Prostate gland (tissue), 2 donors: ENCODE measurements at places on chromosomes 12 and 14.
A peak's percentile ranks its signal among the peaks of the same experiment; 100 is the strongest.

GRCh38 chr12:110015132-110015531, 15.9 kb downstream of the ANKRD13A start:
- DNase-seq = no peak
- no peak overlapping the region for H3K27ac ChIP-seq
- H3K4me3 ChIP-seq = no peak overlapping the region
- H3K27me3 ChIP-seq = no peaks in the 10 kb centered on the region

- no peaks in the 10 kb centered on the region for H3K4me1 ChIP-seq
- no peak overlapping the region for H3K27ac ChIP-seq
- H3K4me3 ChIP-seq = no peak overlapping the region
- H3K27me3 ChIP-seq = peaks cover 8% of the 10 kb centered on the region
Observed at GRCh38 chr12:113512568-113512967, 40.9 kb upstream of the LHX5 start.

GRCh38 chr12:118377021-118377883, 897 bp downstream of the SUDS3 start:
- H3K36me3 ChIP-seq = no peaks in the 10 kb centered on the region
- H3K4me1 ChIP-seq = no peaks in the 10 kb centered on the region
- H3K4me3 ChIP-seq = peak overlapping the region; percentile 100
- DNase-seq = no peak
- no peaks in the 10 kb centered on the region for H3K27me3 ChIP-seq
- H3K27ac ChIP-seq = peak overlapping the region; percentile 95

DNA sequence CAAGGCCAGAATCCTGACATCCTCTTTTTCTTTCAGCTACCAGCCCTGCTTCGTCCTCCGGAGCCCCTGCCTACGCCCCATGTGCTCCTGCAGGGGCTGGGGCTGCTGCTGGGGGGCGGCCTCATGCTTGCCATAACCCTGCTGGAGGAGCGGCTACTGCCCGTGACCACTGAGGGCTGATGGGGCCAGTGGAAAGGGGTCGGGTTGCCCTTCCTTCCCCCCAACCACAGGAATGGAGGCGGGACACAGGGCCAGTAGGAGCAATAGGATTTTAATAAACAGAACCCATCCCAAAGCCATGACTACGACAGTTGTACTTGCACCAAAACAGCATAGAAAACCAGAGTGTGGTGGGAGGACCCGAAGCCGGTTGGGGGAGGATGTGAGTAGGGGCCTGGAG, 7.7 kb downstream of the SLC39A5 start:
- DNase-seq = no peak
- H3K36me3 ChIP-seq = peaks cover under 1% of the 10 kb centered on the region
- no peak overlapping the region for H3K27ac ChIP-seq
- H3K4me3 ChIP-seq = no peak overlapping the region
- H3K27me3 ChIP-seq = no peaks in the 10 kb centered on the region
- H3K4me1 ChIP-seq = no peaks in the 10 kb centered on the region

DNA sequence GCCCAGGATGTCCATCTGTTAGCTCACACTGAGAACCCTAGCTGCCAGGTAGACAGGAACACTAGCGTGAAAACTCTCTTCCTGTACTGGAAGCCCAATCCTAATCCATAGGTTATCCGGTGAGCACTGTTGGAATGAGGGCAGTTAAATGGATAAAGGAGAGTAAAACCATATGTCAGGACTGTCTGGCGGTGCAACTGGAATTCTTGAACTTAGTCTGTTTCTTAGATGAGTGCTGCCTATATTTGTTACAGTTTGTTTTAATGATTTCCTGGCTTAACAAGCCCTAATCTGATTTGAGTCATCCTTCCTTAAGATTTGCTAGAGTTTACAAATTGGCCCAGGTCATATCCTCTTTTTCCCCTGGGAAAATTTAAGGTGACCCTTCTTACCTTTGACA, 104.7 kb downstream of the ANO4 start:
- no peak for DNase-seq
- no peak overlapping the region for H3K4me3 ChIP-seq
- H3K27me3 ChIP-seq = no peaks in the 10 kb centered on the region
